ENCODE measurements at places on chromosomes 11 and 22.

DNA sequence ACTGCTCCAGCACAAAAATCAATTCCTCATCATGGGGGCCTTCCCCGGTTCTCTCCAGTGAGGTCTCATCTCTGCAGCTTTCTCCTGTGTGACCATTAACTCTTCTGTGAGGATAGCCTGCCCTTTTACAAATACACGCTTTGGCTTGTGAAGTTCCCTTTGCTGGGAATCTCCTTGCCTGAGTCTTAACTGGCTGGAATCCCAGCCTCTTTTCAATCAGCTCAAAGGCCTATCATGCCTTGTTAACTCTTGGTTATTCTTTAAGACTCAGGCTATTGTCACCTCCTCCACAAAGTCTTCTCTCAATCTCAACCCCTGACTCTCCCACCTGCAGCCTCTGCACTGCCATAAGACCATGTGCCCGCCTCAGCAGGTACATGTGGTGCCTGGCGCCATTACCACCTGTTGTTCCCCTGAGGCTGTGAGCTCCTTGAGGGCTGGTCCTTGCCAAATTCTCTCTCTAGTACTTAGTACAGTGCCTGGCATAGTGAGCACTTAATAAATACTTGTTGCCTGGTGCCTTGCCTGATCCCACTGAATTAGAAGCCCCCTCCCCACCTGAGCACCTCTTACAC is 128.2 kb downstream of the ST3GAL4 start:
- no peak for DNase-seq

DNA sequence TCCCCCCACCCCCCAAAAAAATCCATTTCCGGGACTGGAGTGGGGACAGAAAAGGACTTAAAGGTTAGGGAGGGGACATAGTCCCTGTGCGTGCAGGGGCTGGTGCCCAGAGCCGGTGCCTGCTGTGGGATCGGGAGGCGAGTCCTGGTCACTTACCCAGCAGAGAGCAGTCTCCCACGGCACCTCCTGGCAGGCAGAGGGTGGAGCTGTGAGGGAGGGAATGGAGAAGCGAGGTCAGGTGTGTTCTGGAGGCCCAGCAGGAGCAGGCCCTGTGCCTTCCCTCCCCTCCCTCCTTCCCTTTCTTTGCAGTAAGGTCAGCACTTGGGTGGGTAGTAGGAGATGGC is 28.4 kb downstream of the SHANK3 start:
- no peak for DNase-seq

GRCh38 chr11:29913352-29913751 is 103.5 kb downstream of the KCNA4 start:
- DNase-seq: no peak

DNA sequence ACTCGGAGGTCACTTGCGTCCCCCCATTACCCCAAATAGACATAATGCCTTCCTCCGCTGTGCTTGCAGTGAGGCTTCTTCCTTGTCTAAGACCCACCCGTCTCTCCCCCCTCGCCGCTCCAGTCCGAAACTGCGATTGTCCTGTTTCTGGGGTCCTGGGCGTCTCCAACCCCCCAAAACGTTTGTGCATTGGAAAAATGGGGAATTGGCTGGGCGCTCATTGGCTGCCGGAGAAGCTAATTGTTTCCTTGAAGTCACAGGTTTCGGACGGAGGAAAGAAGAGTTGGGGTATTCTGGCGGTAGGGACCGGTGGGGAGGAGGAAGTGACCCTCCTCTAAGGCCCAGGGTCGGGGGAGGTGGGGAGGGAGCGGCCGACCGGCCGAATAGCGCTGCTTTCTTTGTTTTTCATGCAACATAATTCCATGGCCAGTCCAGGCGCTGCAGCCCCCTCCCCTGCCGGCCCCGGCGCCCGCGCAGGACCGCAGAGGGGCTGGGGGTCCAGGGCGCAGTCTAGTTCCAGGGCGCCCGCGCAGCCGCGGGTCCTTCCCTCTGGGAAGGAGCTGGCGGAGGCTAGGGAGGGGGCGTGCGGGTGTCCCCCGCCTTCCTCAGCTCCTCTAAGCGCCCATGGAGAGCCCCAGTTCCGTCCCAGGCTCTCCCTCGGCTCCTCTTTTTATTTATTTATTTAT is 12.7 kb upstream of the CPT1A start:
- DNase-seq: no peak

DNA sequence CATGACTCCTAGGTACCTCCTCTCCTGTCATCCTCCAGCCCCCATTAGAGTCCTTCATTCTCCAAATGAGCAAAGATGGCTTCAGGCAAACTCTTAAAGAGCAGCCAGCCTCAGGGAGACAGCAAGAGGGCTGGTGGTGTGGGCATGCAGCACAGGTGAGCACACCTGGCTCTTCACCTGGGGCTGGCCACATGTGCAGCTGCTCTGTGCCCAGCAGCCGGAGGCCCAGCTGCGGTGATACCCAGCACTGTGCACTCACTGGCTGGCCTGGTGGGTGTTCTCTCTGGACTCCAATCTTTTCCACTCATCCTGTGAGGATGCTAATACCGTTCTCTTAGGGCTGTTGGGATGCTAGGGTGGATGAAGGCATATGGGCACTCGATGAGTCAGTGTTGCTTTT is 106.1 kb upstream of the PARVA start:
- DNase-seq: no peak

GRCh38 chr11:69592986-69593650 is 47.8 kb upstream of the CCND1 start:
- no peak for DNase-seq

DNA sequence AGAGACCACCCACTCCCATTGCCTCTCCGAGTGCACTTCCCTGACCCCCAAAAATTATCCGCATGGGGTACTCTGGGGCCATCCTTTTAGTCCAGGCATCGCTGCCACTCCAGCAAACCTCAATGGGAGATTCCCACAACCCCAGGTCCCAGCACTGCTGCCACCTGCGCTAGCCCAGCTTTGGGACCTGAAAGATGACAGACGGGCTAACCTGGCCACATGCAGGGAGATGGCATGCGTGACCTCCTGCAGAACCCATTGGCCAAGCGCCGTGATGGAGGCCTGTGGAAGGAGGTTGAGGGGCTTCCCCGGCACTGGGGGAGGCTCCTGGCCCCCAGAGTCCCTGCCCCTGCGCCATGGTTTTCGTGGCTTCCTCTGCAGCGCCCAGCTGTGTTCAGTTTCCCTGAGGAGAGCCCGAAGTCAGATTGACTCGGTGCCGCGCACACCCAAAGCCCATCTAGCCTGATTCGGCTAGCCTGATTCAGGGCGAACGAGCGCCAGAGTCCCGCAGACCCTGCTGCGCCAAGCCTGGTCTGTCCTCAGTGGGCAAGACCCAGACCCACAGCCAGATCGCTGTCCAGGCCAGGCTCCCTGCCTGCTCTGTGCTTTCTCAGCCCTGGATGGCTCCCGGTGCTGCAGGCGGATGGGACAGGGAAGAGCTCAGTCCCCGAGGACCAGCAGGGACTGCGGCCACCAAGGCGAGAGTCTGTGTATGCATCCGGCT is 751 bp upstream of the WNT7B start:
- DNase-seq: no peak

- no peak for DNase-seq
Measured at GRCh38 chr11:73653996-73654395, 7.6 kb downstream of the PLEKHB1 start.

GRCh38 chr11:107619926-107620325 is 29.0 kb downstream of the ELMOD1 start:
- no peak for DNase-seq

DNA sequence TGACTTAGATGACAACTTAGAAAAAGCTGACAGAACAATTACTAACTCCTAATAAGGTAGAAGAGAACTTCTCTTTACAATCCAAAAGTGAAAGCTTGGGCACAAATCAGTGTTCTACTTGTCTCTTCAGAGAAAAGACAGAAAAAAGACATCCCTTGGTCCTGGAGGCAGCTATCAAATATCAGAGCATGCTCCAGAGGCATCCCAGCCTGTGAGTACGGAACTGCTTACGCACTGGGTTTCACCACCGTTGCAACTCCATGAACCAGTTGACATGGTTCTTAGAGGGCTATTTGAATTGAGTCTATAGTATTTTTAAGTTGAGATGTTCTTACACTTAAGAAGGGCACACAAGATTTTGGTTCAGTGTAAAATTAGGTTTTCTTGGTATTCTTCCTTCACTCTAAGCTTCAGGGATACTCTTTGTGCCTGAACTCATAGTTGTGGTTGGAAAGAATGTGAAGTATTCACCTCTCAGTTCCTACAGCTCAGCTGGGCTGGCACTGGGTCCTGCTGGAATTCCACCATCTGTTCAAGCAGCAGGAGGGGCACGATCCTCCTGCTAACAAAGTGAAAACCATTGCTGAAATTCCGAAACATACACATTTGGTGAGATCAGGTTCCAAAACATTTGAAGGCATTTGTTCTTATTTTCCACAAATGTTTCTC is 6.3 kb downstream of the AKIP1 start:
- DNase-seq: no peak

DNA sequence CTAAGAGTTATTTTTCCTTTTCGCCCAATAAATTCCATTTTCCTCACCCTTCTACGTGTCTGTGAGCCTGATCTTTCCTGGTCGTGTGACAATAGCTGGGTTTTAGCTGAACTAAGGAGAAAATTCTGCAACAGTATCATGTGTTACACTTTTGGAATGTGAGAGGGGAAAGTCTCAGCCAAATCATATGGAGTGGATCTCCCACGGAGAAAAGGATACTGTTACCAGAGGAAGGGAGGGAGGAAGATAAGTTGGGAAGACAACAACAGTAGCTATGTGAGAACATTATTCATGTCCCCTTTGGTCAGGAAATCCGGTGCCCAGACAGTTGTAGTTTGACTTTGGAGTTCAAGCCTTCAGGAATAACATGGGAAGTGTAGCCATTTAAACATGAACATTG is 584.0 kb upstream of the RAG2 start:
- DNase-seq: no peak

- DNase-seq: no peak
Measured at GRCh38 chr22:34414467-34415440, 494.5 kb upstream of the LARGE1 start.

- peak; percentile 41 for DNase-seq
Measured at GRCh38 chr22:25067851-25068421, 115.4 kb downstream of the KIAA1671 start.

DNA sequence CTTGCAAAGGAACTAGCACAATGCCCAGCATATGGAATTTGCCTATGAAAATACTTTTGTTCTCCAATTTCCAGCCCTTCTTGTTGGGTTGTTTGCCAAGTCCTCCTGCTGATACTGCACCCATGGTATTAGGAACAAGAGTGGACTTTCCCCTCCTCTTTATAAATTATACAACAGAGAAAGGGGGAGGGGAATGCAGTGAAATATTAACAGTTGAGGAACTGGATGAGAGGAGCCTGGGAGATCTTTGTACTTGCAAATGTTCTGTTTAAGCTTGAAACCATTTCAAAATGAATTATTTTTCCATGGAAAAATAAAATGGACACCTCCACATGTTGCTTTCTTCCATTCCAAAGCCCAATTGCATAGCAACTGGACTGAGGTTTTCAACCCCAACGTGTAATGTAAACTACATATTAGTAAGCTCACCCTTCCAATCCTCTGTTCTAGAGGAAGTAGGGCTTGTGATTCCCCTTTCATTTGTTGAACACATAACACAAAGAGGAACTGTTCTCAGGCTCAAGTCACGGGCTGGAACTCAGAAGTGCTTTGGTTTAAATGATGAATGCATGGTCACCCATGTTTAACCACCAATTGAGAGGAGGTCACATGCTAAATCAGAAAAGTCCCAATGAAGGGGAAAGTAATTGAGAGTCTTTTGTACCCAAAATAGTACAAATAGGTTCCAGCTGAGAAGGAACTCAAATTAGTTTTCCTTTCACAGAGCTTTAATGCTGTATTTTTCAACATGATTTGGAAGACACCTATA is 66.2 kb upstream of the ZC3H12C start:
- DNase-seq: no peak

GRCh38 chr11:90661233-90661632 is 438.4 kb upstream of the CHORDC1 start:
- DNase-seq: no peak

DNA sequence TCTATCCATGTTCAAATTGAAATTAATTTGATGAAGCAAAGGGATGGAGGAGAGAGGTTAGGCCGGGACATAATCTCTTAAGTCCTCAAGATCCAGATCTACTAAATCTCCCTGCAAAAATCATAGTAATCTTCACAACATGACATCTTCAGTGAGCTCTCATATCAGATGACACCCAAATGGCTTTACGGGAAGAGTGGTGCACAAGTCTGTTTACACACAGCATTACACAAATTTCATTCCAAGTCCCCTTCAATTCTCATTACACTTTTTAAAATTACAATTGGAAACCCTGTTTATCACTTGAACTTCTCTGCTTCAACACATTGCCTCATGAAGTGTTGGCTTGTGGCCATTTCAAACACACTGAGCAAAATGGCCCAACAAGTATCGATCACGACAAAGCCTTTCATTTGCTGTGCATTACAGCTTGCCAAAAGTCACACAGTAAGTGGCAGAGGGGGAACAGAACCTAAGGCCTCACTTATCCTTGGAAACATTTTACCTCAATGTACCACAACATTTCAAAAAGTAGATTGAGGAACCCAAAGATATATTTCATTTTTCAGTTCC is 17.9 kb upstream of the TPH1 start:
- no peak for DNase-seq

DNA sequence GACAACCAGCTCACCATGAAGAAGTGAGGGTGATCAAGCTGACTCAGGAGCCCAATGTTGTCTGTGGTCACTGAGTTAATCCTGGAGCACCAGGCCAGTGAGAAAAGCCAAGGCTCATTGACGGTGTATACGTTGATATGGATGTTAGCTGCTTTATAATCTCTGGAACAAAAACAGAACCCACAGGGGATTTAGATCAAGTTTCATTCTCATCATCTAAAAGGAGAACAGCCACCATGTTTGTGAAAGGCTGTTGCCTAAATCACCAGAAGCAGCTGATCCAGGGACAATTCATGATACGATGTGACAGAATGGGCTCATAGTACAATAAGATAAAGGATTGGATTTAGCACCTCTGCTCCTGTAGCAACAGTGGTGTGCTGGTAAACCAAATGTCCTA is 68.5 kb downstream of the GDPD4 start:
- DNase-seq: no peak

DNA sequence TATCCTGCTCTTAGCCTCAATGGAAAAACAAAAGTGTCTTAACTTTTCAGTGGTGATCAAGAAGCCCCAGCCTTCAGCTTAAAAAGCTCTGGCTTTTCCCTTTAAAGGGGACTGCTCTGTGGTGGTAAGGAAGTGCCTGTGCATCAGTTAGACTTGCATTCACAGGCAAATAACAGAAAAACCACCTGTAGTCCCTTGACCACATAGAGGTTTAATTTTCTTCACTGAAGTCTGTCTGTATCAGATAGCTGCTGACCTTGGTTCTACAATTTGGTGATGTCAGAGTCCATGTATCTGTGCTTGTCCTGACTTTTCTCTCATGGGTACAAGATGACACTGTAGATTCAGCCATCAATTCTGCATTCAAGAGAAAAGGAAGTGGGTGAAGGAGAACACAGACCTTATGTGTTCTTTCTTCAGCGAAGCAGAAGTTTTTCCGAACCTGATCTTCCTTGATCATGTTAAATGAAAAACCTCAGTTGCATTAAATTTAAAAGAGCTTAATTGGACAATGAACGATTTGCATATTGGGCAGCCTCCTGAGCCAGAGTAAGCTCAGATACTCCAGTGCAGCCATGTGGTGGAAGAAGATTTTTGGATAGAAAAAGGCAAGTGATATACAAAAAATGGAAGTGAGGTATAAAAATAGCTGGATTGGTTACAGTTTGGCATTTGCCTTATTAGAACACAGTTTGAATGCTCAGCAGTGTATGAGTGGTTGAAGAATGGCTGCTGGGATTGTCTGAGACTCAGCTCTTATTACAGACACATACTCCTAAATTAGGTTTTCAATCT is 43.2 kb upstream of the RDX start:
- DNase-seq: no peak

Measured in stimulated activated CD4-positive, alpha-beta T cell treated with anti-CD3 and anti-CD28 coated beads, TNF-alpha, amount 100 ng/mL, for 4 hours (primary cell).